ENCODE measurements at places on chromosomes 3 and 15.

DNA sequence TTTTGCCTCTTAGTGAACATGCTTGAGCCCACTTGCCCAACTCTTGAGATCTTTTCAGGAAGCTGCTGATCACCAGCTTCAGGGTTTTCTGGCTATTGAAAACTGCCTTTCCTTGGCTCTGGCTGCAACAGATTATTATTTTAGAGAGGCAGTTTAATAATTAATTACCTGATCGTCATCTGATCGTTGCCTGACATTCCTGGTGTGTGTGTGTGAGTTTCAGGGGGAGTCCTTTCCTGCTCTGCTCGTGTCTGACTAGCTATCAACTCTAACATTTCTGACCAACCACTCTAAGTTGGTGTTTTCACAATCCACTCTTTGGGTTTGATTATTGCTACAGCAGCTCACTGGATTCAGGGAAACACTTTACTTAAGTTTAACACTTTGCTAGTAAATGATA, 84.3 kb upstream of the SPATA16 start:
- no peak for DNase-seq

- DNase-seq, result no peak
These were observed 88.7 kb upstream of the MRPL3 start for GRCh38 chr3:131591394-131592014.

DNA sequence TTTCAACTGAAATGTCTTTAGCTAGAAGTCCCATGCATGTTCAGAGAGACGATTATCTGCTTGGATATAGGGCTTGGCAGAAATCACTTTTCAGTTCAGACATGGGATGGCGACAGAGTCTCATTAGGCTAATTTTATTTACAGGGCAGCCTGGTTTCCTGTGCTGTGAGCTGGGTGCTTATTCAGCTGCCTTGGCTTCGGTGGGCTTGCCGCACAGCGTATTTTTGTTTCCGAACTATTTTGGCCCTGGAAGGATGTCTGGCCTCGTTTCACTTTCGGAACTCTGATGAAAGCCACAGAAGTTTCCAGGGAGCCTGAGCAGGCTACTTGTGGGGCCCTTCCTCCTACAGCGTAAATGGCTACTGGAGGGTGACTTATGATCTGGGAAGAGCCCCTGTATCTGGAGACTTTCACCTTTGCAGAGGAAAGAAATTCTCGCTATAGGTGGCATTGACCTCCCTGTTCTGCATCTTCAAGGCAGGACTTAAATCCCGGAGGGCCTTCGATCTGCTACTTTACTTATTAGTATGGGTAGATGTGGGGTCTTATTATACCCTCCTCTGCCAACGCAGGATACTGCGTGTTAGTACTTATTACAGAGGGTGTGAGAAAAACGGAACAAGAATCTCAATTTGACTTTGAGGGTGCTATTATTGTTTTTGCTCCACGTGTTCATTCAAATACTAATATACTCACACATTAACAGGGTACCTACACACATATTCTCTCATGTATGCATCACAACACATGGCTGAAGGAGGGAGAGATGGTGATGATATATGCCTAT, 364.0 kb upstream of the RBMS3 start:
- DNase-seq, result peak; percentile 52

DNA sequence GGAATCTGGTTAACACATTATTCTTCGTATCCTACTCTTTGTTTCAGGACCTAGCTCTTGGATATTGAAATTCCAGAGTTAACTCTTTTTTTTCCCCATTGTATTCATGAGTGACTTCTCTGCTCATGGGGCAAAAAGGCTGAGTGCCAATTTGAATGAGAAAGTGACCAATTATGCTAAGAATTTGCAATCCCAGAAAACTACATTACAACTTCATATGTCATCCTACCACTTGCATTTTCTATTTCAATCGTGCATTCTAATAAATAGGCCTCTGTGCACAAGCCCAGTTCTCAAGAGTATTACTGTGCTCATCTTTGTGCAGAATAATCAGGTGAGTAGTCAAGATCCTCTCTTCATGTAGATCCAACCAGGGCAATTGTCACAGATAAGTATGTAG, 537.8 kb downstream of the OTOL1 start:
- no peak for DNase-seq

- DNase-seq, result no peak
These were observed 17.0 kb downstream of the TGM5 start for GRCh38 chr15:43249699-43250203.

DNA sequence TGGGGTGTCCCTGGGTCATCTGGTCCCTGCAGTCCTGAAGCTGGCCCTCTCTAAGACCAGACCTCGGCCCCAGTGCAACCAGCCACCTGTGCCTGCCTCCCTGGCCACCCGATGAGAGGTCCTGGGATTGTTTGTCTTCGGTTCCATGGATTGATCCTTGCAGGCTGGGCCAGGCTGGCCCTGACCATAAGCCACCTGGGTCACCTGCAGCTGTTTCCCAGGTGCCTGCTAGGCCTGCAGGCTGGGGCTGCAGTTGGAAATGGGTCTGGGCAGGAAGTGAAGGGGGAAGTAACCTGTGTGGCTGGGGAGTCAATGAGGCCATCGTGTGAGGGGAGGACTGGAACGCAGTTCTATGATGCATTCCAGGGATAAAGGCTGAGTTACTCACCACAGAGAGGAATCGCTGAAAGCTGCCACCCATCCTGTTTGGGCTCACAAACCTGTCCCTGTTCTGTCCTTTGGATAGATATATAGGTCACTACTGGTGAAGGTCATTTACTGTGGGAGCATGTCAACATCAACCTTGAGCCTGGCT, 30.9 kb upstream of the VPS8 start:
- no peak for DNase-seq

- peak; percentile 78 for DNase-seq
These were observed at the start of gene SLC25A20 for GRCh38 chr3:48898383-48899234. Gene SLC25A20 (minus strand): TSS chr3:48898882. CDS start chr3:48898794, 88 bp downstream.

GRCh38 chr3:170397685-170398084, 21.0 kb upstream of the CLDN11 start:
- no peak for DNase-seq

DNA sequence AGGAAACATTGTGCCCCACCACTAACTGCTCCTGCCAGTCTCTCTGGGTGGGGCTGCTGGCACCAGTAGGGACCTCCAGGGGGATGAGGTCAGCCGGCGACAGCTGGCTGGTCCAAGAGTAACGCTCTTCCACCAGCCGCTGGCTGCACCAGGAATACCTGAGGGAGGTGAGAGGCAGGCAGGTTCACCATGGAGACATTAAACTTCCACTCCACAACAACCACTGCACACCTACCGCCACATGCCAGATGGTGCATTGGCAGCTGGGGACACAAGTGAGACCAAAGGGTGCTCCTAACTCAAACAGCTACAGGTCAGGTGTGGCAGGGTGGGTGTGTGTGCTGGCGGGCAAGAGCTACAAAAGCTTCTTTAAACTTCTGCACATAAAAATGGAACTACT, 4.5 kb downstream of the POLG start:
- DNase-seq, result no peak

DNA sequence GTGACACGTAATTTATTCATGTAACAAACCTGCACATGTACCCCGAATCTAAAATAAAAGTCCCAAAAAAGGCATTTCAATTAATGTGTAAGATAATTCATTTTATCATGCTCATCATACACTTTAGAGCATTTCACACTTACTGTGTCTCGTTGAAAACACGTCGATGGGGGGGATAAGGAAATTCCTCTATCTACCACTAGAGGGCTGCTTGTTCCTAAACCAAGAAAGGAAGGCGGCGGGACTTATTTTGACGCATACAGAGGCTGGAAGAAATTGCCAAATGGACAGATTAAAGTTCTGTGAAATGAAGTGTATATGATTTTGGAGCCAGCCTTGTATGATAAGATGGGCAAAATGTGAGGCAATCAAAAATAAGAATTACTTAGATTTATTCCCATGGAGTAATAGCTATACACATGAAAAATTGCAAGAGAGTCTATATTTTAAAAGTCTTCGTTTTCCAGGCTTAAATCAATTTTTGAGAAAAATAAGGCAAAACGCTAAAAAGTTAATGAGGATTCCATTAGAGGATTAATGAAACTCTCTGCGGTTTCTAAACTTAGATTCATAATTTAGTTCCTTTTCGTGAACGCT, 346.8 kb downstream of the CNTN3 start:
- peak; percentile 40 for DNase-seq

DNA sequence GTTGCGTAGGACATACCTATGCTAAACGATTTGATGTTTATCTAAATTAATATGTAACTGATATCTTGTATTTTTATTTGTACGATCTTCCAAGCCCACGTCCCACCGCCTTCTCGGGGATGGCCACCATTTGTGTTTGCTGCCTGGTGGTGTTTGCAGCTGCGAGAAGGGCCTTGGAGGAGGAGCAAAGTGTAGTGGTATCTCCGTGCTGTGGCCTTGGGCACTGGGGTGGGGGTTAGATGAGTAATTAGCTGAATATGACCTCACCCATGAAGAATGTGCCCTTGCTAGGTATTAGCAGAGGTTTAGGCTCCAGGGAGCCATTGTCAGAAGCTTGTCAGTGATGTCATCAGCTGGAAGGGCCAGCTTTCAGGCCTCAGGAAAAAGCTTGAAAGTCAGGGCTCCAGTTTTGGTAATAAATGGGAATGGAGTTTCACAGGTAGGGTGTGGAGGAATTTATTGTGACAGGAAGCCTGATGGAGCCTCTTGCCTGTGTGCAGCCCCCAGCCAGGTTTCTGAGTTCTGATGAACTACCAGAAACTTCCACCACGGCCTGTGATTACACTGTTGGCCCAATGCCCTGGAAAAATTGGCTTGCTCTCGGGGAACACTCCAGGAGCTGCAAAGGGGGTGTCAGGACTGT, 41.0 kb downstream of the FLNB start:
- DNase-seq, result peak; percentile 46

DNA sequence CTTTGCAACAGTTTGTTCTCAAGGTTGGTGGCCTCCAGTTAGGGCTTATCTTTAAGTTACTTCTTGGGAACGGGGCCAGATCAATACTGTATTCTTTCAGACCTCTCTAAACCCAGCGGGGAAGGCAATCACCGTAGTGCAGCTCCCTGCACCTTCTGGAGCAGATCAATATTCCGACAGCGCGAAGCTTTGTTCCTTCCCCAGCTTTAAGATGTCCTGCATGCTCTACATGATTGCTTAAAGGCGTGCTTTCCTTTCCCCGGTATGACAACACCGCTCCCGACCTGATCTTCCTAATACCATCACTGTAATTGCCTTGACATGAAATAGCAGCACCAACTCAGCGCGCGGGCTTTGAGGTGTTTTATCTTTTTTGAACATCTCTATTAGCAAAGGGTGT, 755.2 kb downstream of the NR2F2 start:
- no peak for DNase-seq

Measured in endothelial cell (in vitro differentiated cells).